GM18507 (cell line): ENCODE measurements at places on chromosomes 5 and 9.

- DNase-seq: no peak
These were observed 25.8 kb downstream of the ZBTB34 start for GRCh38 chr9:126886034-126886822.

- DNase-seq: no peak
These were observed 82.7 kb downstream of the C9orf152 start for GRCh38 chr9:110125207-110125751.

DNA sequence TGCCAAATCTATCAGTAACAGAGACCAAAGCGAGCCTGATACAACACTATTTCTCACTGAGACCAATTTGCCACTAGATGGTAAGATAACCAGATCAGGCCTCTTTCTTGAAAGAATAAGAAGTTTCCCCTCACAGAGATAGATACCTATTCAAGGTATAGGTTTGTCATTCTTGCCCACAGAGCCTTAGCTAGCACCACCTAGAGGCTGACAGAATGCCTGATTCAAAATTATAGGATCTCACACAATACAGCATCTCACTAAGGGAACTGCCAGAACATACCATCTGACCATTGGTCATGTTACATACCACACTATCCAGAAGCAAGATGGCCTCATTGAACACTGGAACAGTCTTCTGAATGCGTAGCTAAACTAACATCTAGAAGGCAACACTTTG lies 166.6 kb upstream of the HCN1 start:
- no peak for DNase-seq

DNA sequence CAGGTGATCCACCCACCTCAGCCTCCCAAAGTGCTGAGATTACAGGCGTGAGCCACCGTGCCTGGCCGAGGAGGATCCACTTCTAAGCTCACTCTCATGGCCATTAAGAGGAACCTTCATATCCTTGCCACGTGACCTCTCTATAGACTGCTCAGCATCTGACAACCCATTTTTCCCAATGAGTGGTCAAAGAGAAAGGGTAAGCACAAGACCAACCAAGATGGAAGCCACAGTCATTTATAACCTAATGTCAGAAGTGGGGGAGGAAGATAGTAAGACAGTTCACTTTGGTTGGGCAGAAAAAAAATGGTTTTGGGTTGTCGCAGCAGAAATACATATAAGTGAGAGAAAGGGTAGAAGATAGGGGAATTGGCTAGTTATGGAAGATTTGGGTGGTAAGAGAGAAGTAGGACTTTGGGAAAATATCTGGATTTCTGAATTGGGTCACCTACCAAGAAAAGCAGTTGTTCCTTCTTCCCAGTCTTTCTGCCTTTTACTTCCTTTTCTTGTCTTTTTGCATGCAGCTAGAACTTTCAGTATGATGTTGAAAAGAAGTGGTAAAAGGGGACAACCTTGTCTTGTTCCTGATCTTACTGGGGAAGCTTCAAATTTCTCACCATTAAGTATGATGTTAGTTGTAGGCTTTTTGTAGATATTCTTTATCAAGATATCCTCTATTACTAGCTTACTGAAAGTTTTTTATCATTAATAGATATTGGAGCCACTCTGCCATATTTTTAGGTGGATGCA lies 15.6 kb downstream of the SNX2 start:
- no peak for DNase-seq

- peak; percentile 14 for DNase-seq
These were observed 152.1 kb downstream of the FSTL4 start for GRCh38 chr5:133460172-133460758.

DNA sequence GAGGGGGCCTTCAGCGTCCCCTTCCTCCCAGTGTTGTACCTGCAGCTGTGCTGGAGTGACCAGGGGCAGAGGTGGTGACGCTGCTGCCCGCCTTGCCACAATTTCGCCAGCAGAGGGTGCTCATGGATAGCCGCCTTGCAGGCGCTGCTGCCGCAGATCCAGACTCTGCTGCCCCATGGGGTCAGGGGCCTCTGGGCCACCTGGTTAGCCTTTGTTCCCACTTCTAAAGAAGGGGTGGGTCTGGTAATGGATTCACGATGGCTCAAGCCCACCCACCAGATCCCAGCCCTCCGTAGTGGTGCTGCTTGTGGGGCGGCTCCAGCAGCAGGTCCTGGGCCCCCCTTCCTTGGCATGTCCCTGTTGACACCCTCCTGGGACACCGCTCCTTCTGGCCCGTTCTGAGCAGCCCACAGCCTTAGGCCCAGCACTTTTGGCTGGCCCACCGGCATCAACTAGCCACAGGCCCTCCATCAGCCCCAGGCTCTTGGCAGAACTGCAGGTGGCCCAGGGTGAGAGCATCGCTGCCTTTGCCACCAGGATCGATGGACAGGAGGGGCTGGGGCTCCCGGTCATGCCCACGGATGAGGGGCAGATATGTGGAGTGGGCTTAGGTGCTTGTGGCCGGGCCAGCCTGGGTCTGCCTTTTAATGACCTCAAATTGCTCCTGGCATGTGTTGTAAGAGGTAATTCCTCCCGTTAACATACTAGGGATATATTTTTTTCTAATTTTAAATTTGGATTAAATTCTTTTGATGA lies 57.2 kb downstream of the COL5A1 start:
- peak; percentile 54 for DNase-seq

DNA sequence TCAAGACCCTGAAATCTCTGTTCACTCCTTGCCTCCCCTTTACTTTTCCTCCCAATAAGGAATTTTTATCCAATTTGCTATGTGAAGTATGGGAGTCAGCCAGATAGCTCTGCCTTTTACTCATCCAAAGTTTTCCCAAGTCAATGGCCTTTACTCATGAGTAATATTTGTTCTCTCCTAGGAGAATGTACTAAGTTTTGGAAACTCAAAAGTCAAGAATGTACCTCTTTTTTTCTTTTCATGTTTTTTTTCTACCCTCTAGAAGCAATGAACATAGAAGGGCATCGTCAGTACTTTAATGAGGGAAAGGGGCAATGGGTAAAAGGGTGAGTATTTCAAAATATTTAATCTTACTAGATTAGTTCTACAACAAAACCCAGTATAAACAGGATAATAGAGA lies 140.2 kb upstream of the SGCD start:
- no peak for DNase-seq

DNA sequence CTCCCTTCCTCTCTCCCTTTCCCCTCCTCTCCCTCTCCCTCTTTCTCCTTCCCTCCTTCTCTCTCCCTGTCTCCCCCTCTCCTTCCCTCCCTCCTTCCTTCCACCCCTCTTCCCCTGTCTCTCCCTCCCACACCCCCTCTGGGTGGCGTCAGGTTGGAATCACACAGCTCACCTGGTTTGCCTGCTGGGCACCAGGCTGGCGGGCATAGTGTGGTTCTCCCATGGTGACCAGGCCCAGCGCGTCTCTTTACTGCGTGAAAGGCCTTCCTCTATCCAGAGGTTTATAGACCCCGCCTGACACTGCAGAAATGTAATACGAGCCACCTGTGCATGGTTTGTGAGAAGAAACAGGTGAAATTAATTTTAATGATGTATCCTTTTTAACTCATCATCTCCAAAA lies 76.2 kb downstream of the MRPL36 start:
- no peak for DNase-seq

- DNase-seq: no peak
These were observed 7.9 kb upstream of the MYORG start for GRCh38 chr9:34384368-34385165.

GRCh38 chr9:70510157-70510770 lies 95.8 kb upstream of the KLF9 start:
- no peak for DNase-seq

DNA sequence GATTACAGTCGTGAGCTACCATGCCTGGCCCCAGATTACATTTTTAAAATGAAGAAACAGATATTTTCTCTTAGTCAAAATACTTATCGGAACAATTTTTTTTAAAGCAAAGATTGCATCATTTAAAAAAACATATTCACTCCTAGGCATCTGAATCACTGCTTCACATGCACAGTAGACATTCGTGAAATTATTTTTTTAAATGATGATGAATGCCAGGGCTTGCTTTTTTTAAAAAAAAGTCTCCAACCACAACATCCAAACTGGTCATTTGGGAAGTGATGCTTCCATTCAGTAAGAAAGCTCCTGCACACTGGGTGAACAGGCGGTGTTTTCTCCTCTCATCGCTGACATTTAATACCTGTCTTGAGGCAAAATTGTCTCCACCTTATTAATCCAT lies 223.0 kb upstream of the DMRT1 start:
- no peak for DNase-seq

- DNase-seq: no peak
These were observed 13.6 kb downstream of the PDE6A start for GRCh38 chr5:149930749-149931574.

- DNase-seq: no peak
These were observed 57.9 kb upstream of the FST start for GRCh38 chr5:53422539-53422938.

- DNase-seq: no peak
These were observed 117.4 kb upstream of the RORB start for GRCh38 chr9:74379718-74380117.

GRCh38 chr9:117926031-117926658 lies 221.9 kb downstream of the TLR4 start:
- no peak for DNase-seq

DNA sequence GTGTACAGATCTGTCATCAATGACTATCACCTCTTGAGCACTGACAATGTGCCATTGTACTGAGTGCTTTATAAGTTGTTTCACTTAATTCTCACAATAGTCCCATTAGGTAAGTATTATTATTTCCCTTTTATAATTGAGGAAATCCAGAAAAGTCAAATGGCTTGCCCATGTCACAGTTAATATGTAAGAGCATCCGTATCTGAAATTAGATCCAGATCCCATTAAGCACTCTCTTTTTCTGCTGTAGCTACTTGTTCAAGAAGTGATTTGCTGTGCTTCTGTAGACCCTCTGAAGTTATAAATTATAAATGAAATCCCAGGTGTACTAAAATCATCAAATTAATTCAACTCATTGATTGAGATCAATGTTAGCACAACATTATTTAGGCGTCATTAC lies 94.7 kb downstream of the INIP start:
- no peak for DNase-seq

DNA sequence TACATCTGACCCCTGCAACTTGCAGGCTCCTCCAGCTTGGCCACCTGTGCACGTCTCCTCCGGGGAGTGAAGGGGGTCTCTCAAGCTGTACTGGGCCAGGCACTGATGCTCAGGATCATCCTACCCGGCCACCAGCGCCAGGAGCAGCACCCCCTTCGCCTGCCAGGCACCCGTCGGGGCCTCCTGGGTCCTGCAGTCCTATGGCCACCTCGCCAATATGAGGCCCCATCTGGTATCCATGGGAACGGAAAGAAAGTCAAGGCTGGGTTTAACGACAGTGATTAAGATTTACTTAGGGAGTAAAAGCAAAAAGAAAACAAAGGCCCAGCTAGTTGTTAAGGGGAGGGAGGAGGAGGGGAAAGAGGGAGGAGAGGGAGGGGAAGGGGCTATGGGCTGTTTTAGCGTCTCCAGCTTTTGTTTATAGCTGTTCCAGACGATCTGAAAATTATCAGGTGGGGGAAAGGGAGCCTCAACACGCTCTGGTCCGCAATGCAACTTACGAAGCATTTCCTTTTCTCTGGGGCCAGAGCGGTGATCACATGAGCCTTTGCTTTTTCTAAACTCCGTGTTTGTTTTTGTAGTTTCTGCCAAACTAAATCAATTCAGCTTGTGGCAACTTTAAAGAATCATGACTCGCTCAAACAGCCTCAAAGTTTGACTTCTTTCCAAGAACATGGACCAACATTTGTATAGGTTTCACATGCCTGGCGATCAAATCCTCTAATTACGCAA lies 132.4 kb downstream of the ROR2 start:
- no peak for DNase-seq

DNA sequence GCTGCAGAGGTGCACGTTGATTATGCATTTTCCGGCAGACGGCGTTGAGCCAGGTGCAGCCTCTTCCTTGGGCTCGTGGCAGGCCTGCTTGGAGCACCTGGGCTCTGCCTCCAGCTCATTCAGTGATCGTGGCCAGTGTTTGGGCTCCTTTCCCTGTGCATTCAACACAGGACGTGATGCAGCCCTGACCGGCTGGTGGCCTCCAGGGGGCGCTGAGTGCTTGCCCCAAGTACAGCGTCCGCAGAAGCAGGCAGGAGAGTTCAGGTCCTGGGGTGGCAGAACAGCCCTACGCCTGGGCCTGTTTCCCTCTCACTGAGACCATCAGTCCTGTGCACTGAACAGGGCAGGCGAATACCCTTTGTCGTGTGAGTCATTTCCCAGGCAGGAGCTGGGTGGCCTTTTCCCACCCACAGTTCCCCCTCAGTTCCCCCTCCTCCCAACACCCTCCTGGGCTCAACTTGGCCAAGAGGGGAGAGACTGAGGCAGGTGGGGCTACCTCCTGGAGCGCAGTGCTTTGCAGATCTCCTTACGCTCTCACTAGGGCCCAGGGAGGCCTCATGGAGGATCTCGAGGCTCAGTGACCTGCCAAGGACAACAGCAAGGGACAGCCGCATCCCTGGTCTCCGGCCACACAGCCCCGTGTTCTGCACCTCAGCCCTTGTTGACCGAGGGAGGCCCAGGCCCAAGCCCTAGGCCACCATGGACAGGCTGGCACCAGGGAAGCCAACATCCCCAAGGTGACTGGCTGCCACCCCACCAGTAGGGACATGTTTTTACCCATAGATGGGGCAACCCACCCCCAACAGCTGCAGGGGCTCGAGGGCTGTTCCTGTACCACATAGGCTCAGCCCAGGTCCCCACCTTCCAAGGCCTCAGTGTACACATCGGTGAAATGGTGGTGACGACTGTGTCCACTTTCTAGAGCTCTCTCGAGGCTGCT lies 52.9 kb downstream of the LRSAM1 start:
- DNase-seq: peak; percentile 17
